ENCODE measurements at places on chromosomes 12 and 14.

DNA sequence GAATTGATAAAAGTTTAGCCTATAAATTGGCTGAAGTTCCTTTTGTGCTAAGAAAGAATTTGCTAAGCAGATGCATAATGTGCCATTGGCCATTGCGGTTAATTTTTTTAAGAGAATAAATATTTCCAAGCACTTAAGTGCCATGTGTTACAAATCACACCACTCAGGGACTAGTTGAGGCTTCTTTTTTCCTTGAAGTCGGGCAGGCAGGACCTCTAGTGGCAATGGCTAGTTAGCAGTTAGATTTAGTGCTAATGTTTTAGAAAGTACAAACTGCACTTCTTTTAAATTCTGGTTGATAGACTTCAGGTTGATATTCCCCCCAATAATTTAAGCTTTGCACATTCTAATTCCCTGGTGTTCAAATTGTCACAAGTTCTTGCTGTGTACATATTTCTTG is 294.3 kb downstream of the APAF1 start:
- DNase-seq = no peak

DNA sequence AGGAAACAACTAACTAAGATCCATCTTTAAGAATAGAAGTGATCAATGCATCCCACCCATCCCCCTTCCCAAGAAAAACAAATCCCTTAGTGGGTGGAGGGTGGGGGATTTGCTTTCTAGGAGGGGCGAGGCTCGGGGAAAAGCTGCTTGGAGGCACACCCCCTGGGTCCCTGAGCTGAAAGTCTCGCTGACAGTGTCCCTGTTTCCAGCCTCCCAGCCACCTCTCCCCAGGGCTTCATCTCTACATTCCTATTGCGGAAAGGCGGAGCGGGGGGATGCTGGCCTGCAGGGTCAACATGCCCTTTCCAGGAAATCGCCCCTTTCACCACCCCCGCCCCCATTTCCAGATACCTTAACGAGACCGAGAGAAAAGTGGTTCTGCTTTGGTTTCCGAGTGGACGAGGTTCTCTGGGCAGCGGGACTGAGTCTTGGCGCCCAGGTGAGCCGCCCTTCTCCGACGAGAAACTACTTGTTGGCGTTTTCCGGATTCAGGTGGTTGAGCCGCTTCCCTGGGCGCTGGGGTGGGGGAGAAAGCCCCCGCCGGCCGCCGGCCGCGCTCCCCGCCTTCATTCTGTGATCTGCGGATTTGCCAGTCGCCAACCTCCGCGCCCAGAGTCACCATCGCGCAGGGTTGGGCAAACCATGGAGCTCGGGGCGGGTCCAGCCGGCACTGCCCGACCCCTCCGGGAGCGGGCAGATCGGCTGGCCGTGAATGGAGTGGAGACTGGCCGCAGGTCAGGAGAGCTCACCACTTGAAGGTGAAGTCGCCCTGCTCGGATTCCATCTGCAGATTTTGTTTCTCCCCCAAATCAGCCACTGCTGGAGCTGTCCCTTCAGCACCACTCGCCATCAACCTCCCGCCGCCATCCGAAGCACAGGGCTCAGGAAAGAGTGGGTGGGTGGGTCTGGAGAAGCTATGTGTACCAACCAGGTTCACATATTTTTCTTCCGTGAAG is 505 bp downstream of the KCNC2 start:
- peak; percentile 2 for DNase-seq

GRCh38 chr12:10341892-10342509 is 34.3 kb downstream of the KLRD1 start:
- DNase-seq = no peak

DNA sequence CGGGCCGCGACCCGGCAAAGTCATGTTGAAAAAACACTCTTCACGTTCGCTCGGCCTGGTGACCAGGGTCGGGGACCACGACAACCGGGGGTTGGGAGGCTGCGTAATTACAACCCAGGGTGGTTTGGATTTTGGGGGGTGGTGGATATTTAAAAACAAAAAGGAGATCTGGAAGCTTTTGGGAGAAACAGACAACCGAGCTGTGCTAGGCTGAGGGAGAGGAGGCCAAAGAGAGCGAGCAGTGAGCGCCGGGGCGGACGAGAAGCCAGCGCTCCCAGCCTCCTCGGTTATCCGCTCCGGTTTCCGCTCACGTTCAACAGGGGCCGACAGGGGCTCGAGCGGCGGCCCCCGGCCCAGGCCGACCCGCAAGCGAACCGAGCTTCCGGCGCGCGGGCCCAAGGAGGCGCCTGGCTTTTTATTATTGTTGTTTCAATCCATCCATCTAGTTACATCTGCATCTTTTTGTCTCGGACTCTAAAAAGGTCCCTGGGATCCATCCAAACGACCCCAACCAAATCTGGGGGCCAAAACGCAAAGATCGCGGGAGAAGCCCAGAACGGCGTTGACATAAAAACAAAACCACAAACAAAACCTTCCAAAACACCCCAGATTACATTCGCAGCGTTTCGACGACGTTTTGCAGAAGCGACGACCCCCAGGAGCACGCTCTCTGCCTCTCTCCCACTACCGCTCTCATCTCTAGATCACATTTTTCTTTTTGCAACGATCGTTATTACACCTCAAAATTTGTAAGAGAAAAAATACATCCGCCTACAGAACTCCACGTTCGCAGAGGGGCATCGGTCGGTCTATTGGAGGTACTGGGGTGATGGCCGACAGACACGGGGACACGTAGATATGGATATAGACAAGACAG is 771 bp downstream of the OTX2 start:
- DNase-seq = no peak

DNA sequence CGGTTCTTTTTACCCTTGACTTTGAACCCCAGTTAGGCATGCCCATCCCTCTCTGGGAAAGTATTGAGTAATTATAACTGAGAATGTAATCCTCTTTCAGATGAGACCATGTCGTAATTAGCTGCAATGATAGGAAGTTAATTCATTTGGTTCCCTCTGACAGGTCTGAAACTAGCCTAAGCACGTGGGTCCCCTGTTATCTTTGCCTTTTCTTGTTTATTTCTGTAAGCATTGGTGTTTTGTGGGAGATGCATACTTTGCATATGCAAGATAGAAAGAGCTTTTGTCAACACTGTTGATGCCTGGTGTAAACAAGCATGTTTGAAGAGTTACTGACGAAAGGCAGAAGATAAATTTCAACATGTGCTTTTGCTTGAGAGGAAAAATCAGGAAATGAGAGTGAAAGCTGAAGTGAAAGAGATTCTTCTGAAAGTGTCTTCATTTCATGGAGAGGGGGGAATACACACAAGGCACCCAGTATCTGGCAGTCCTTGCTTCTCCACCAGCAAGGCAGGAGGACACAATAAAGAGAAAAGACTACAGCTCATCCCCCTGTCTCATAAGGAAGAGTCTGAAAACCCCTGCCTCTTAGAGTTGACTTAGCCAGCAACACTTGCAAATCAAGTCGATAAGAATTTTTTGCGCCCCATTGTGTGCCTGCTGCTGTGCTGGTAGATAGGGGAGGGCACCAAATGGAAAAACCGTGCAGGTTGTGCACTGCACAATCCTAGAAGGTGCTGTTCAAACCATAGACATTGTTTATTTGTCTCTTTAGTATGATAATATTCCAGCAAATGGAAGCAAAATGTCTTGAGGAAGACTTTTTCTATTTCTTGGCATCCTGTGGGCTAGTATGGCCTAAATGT is 77.8 kb downstream of the SLC24A4 start:
- no peak for DNase-seq

DNA sequence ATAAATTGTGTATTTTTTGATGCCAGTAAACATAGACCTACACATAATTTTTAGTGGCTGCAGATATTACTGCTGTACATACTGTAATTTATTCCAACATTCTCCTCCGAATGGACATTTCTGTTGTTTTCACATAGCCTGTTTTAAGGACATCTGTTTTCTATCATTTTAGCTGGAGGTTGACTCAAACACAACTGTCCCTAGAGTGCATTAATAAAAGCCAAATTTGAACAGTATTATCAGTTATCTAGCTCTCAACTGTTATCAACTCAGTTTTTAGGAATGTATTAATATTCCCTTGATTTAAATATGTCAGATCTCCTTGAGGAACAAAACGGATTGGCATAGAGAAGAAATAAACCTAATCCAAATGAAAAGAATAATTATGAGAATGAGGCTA is 17.2 kb upstream of the PIWIL1 start:
- no peak for DNase-seq

DNA sequence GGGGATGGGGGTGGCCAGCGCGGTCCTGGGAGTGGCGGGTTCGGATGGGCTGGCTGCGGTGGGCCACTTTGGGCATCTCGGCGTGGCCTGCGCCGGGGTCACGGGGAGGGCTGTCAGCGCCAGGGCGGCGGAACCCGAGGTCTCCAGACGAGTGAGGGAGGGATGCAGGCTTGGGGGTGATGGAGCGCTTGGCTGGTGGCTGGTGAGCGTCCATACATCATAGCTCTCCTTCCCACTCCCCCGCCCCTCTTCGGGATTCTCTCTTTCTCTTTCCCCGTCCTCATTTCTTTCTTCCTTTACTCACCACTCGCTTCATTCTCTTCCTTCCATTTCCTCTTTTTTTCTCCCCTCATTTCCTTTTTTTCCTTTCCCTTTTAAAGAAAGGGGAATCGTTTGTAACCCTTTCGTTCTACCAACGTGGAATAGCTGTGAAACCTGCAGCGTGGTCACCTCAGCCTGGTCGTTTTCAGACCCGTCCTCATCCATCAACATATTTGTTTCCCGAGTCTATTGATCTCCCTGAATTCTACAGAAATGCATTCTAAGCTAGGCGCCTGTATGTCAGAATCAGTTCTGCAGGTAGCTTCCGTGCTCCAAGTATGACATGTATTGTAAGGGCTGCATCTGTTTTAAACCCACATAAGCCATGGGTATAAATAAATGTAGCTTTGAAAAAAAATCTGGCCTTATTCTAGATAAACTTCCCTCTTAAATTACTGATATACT is 260.3 kb upstream of the E2F7 start:
- no peak for DNase-seq

DNA sequence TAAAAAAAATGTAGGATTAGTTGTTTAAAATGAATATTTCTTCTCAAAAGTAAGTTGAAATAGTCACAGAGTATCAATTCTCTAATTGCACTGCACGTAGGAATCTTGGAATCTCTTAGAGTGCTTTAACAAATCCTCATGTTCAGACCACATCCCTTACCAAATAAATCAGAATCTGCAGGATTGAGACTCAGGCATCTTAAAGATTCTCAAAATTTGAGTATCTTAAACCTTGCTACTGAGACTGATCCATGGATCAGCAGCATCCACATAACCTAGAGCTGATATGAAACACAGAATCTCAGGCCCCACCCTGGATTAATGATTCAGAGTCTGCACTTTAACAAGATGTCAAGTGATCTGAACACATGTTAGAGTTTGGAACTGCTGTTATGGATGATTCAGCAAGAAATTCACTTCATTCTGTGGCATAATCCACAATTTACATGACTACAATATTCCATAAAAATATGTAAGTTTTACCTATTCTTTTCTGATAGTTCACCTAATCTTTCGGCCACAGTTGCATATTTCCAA is 58.7 kb downstream of the ADAMTS20 start:
- DNase-seq = no peak

Data from stimulated activated CD8-positive, alpha-beta memory T cell treated with anti-CD3 and anti-CD28 coated beads, Interleukin-15, amount 100 ng/mL, for 48 hours (primary cell).